ENCODE measurements at places on chromosomes 3 and 15. TPM values are rescaled to one million over a fixed set of nuclear protein-coding genes. Genes with fewer than 3 reads are reported as not detected.

GRK7 gene
- 0.17 TPM for total RNA-seq

ATP8B4 gene
- 8.3 TPM for total RNA-seq

PLS1 gene
- 7.0 TPM for total RNA-seq

BCL2A1 gene
- total RNA-seq, result 2.7 TPM

- no peak overlapping the region for H3K4me3 ChIP-seq
- no peaks in the 10 kb centered on the region for H3K4me1 ChIP-seq
- DNase-seq, result no peak
- no peaks in the 10 kb centered on the region for H3K27me3 ChIP-seq
- no peak overlapping the region for H3K27ac ChIP-seq
These were observed 96.0 kb upstream of the EIF1B start for GRCh38 chr3:40213556-40213955.

GRCh38 chr3:46462111-46462510 is 2.6 kb downstream of the LTF start:
- DNase-seq, result no peak
- peaks cover 7% of the 10 kb centered on the region for H3K27me3 ChIP-seq
- no peak overlapping the region for H3K4me3 ChIP-seq
- no peaks in the 10 kb centered on the region for H3K4me1 ChIP-seq

- no peak for DNase-seq
These were observed 6.4 kb downstream of the CLN6 start for GRCh38 chr15:68223171-68223570.

GRCh38 chr15:51848811-51849210 is 19.4 kb downstream of the TMOD3 start:
- H3K4me3 ChIP-seq, result no peak overlapping the region
- H3K27me3 ChIP-seq, result no peaks in the 10 kb centered on the region
- no peaks in the 10 kb centered on the region for H3K36me3 ChIP-seq
- DNase-seq, result no peak
- H3K4me1 ChIP-seq, result no peaks in the 10 kb centered on the region
- no peak overlapping the region for H3K27ac ChIP-seq

DNA sequence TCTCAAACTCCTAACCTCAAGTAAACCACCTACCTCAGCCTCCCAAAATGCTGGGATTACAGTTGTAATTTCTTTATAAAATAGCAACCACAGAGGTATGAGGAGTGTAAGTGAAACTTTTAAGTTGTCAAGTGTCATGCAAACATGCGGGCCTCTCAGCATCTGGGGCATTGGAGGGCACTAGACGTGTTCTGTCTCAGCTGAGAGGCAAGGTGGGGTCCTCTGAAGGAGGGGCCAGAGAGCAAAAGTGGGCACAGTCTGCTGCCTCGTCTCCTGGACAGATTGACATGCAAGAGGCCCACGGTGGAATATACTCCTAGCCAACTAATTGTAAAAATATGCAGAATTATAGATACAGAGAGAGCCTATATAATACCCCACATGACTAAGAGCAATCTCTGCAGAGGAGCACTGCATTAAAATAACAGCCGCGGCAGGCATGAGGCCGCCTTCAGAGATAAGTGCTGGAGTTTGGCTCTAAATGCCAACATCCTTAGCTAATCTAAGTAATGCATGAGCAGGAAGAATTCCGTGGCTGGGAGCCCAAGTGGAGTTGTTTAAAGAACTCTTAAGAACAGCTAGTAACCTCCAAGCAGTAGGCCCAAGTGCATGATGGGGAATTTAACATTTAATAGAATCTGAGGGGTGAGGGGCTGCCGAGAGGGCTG is 87.8 kb upstream of the RNU6-1 start:
- peak; percentile 80 for DNase-seq
- no peak overlapping the region for H3K4me3 ChIP-seq
- H3K36me3 ChIP-seq, result no peaks in the 10 kb centered on the region

- no peaks in the 10 kb centered on the region for H3K27me3 ChIP-seq
- H3K27ac ChIP-seq, result no peak overlapping the region
- DNase-seq, result peak; percentile 52
- H3K4me3 ChIP-seq, result no peak overlapping the region
- no peaks in the 10 kb centered on the region for H3K4me1 ChIP-seq
These were observed 329.3 kb downstream of the TBL1XR1 start for GRCh38 chr3:176867681-176868663.

DNA sequence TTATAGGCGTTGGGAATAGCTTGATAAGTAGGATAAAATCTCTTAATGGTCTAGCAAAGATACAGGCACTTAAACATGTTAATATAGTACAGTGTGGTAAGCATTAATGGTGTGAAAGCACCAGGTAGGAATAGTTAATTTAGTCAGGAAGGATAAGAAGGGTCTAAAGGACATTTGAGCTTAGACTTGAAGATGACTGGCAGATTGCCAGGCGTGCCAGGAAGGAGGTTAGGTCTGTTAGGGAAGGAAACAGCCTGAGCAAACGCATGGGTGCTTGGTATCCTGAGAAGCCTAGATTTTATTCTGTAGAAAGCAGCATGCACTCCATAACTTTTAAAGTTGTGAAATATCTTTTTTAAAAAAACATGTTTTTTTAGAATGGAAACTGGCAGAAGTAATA is 17.7 kb downstream of the SEC62 start:
- H3K27ac ChIP-seq, result no peak overlapping the region
- DNase-seq, result no peak
- no peaks in the 10 kb centered on the region for H3K36me3 ChIP-seq
- no peaks in the 10 kb centered on the region for H3K27me3 ChIP-seq
- H3K4me3 ChIP-seq, result no peak overlapping the region

DNA sequence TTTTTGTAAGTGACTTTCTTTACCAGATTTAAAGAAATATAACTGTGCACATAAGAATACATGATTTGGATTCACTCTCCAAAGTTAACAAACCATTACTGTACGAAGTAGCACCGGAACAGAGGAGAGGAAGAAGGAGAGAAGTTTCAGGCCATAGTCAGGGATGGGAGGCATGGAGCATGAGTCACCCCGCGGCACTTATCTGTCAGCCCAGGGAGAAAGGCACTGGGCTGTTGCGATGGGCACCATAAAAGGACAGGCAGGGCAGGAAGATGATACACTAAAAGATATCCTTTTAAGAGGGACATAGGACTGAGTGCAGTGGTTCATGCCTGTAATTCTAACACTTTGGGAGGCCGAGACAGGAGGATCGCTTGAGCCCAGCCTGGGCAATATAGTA is 37.0 kb downstream of the TTC23 start:
- DNase-seq, result no peak
- no peaks in the 10 kb centered on the region for H3K4me1 ChIP-seq
- no peaks in the 10 kb centered on the region for H3K27me3 ChIP-seq
- H3K36me3 ChIP-seq, result no peaks in the 10 kb centered on the region
- H3K4me3 ChIP-seq, result no peak overlapping the region

GRCh38 chr3:183148056-183148455 is 14.5 kb downstream of the LAMP3 start:
- no peaks in the 10 kb centered on the region for H3K4me1 ChIP-seq
- DNase-seq, result no peak
- H3K4me3 ChIP-seq, result no peak overlapping the region
- no peaks in the 10 kb centered on the region for H3K36me3 ChIP-seq
- H3K27ac ChIP-seq, result no peak overlapping the region
- H3K27me3 ChIP-seq, result no peaks in the 10 kb centered on the region

DNA sequence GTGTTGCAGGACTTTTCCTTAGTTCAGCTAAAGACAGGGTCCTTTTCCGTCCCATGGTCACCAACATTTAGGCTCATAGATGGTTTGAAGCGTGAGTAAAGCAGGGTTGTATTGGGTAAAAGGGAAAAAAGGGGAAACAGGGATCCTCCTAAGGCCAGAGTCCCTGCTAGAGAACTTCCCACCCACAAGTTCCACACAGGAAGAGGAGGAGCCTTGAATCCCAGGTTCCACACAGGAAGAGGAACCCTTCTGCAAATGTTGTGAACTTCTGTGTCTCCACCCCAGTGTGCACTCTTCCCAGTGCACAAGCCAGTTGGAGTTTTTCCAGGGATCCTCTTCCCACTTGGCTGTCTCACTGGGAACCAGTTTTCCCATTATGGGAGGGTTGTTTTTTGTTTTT is 27.6 kb upstream of the ATP8B4 start:
- DNase-seq, result no peak
- H3K4me1 ChIP-seq, result no peaks in the 10 kb centered on the region
- H3K36me3 ChIP-seq, result no peaks in the 10 kb centered on the region

GRCh38 chr3:184307915-184308314 is 6.5 kb upstream of the EIF4G1 start:
- no peaks in the 10 kb centered on the region for H3K27me3 ChIP-seq
- no peak overlapping the region for H3K27ac ChIP-seq
- H3K36me3 ChIP-seq, result peaks cover 11% of the 10 kb centered on the region
- no peaks in the 10 kb centered on the region for H3K4me1 ChIP-seq
- no peak overlapping the region for H3K4me3 ChIP-seq

DNA sequence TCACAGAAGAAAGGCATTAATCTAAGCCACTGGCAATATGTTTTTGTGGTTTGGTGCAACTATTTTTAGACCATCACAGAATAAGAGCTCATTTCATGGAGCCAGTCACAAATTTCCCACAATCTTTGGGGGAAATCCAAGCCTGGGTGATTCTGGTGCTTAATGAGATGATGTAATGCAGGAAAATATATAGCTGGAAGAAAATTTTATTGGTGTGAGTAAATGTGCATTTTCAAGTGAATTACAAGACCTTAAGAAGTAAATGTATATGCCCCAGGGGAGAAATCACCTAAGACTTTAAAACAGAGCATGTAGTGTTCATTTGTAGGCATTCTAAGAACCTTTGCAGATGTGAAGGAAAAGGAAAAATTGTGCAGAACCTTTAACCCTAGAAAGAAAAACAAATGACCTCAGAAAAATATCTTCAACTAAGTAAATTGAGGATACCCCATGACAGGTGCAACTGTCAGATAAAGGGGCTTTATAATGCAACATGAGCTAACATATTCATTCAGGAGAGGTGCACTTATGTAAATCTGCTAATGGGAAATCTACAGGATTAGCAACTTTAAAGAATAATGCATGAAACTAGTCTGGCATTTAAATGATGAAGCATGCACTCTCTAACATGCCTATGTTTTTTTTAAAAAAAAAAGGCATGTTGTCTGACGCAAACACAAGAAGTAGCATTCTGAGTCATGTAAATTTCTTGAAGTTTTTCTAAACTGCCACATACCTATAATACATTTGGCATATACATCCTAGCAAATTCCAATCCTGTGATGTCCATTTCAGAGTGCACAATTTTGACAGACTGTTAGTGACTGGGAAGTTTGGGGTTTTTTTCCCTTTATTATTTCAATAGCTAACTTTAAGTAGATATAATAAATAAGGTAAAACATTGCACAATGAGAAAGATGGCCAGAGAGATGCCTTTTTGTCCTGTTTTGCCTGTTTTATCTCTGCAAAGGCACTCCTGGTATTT is 105.1 kb downstream of the MEX3B start:
- DNase-seq, result no peak
- no peak overlapping the region for H3K4me3 ChIP-seq
- no peaks in the 10 kb centered on the region for H3K27me3 ChIP-seq
- no peaks in the 10 kb centered on the region for H3K4me1 ChIP-seq

GRCh38 chr3:193777524-193777923 is 184.5 kb downstream of the OPA1 start:
- no peaks in the 10 kb centered on the region for H3K36me3 ChIP-seq
- H3K27ac ChIP-seq, result no peak overlapping the region
- no peak overlapping the region for H3K4me3 ChIP-seq
- no peak for DNase-seq

GRCh38 chr3:67401921-67402320 is 252.5 kb downstream of the SUCLG2 start:
- H3K27me3 ChIP-seq, result no peaks in the 10 kb centered on the region
- no peaks in the 10 kb centered on the region for H3K4me1 ChIP-seq
- no peak overlapping the region for H3K27ac ChIP-seq
- no peak for DNase-seq
- H3K36me3 ChIP-seq, result no peaks in the 10 kb centered on the region

DNA sequence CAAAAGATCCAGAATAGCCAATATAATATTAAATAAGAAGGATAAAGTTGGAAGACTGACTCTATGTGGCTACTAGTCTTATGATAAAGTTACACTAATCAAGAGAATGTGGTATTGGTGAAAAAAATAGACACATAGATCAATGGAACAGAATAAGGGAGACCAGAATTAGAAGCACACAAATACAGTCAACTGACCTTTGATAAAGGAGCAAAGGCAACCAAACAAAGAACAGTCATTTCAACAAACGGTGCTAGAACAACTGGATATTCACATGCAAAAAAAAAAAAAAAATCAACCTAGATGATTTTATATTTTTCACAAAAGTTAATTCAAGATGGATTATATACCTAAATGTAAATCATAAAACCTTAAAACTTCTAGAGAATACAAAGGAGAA is 146.4 kb downstream of the ISL2 start:
- no peak overlapping the region for H3K4me3 ChIP-seq
- DNase-seq, result no peak
- no peak overlapping the region for H3K27ac ChIP-seq

GRCh38 chr15:77493324-77493907 is 72.7 kb downstream of the HMG20A start:
- no peak overlapping the region for H3K4me3 ChIP-seq
- H3K4me1 ChIP-seq, result peaks cover 13% of the 10 kb centered on the region
- no peak overlapping the region for H3K27ac ChIP-seq
- DNase-seq, result no peak
- no peaks in the 10 kb centered on the region for H3K36me3 ChIP-seq

DNA sequence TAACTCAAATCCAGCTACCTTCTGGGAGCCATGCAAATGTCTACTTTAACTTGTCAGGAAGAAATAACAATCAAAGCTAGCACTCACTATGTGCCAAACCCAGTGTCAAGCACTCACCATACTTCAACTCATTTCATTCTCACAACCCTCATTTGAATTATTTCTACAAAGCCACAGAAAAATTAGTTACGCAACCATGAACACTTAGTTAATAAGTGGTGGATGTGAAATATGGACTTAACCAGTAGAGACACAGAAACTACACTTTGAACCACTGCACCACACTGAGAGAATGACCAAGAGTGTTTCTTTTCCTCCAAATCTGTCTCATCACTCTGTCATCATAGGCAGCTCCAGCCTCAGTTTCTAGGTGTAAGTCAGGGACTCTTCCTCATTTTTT is 91.0 kb upstream of the MBNL1 start:
- H3K27me3 ChIP-seq, result no peaks in the 10 kb centered on the region
- no peaks in the 10 kb centered on the region for H3K4me1 ChIP-seq
- no peak overlapping the region for H3K4me3 ChIP-seq
- H3K27ac ChIP-seq, result no peak overlapping the region
- no peak for DNase-seq
- H3K36me3 ChIP-seq, result no peaks in the 10 kb centered on the region

GRCh38 chr3:167030082-167030725 is 349.9 kb downstream of the ZBBX start:
- no peak for DNase-seq
- no peaks in the 10 kb centered on the region for H3K36me3 ChIP-seq
- H3K27ac ChIP-seq, result no peak overlapping the region
- no peaks in the 10 kb centered on the region for H3K4me1 ChIP-seq
- no peak overlapping the region for H3K4me3 ChIP-seq
- no peaks in the 10 kb centered on the region for H3K27me3 ChIP-seq

GRCh38 chr15:65083262-65083701 is 6.7 kb downstream of the KBTBD13 start:
- no peaks in the 10 kb centered on the region for H3K27me3 ChIP-seq
- H3K27ac ChIP-seq, result no peak overlapping the region
- H3K4me3 ChIP-seq, result no peak overlapping the region
- no peaks in the 10 kb centered on the region for H3K4me1 ChIP-seq
- H3K36me3 ChIP-seq, result no peaks in the 10 kb centered on the region

All from prostate gland (tissue), 2 donors.